ENCODE measurements at places on chromosomes 2 and 18.

GRCh38 chr2:126699716-126700581 is 44.0 kb downstream of the GYPC start:
- DNase-seq = no peak

- no peak for DNase-seq
Observed at GRCh38 chr2:100742277-100743254, 77.4 kb upstream of the NPAS2 start.

- DNase-seq = no peak
Observed at GRCh38 chr18:44599412-44599811, 81.3 kb upstream of the SETBP1 start.

DNA sequence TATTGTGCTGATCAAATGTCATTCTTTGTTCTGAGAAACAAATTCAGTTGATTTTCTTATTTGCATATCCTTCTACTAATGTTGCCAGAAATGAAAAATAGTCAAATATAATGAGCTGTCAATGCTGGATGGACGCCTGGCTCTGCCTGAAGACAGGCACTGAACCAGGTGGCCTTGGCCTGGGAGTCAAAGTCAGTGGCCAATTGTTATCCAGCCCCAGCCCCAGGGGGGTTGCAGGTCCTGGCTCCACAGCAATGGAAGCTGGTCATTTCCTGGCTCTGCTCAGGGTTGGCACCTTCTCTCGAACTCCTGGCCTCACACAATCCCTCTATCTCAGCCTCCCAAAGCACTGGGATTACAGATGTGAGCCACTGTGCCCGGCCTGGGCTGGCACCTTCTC is 176.8 kb upstream of the GLI2 start:
- DNase-seq = no peak

Data from activated T-cell treated with anti-CD3 and anti-CD28 coated beads for 4 hours (primary cell).